ENCODE measurements at places on chromosomes 5 and 9. TPM values are rescaled to one million over a fixed set of nuclear protein-coding genes. Genes with fewer than 3 reads are reported as not detected.

Gene TSLP
- total RNA-seq, result 0.06 TPM

Gene ADAMTS2
- 0.88 TPM for total RNA-seq

Gene SMIM33
- not detected for total RNA-seq

Gene DRD1
- not detected for total RNA-seq

Gene C5
- total RNA-seq, result 2.3 TPM

Gene PCDHGC5
- total RNA-seq, result 0.32 TPM

Data from bladder microvascular endothelial cell (primary cell).